Cardiac muscle cell (in vitro differentiated cells and primary cell): ENCODE measurements at places on chromosomes 1 and 21.

- no peak for DNase-seq
These were observed 27.5 kb downstream of the KCNC4 start for GRCh38 chr1:110237386-110238152.

DNA sequence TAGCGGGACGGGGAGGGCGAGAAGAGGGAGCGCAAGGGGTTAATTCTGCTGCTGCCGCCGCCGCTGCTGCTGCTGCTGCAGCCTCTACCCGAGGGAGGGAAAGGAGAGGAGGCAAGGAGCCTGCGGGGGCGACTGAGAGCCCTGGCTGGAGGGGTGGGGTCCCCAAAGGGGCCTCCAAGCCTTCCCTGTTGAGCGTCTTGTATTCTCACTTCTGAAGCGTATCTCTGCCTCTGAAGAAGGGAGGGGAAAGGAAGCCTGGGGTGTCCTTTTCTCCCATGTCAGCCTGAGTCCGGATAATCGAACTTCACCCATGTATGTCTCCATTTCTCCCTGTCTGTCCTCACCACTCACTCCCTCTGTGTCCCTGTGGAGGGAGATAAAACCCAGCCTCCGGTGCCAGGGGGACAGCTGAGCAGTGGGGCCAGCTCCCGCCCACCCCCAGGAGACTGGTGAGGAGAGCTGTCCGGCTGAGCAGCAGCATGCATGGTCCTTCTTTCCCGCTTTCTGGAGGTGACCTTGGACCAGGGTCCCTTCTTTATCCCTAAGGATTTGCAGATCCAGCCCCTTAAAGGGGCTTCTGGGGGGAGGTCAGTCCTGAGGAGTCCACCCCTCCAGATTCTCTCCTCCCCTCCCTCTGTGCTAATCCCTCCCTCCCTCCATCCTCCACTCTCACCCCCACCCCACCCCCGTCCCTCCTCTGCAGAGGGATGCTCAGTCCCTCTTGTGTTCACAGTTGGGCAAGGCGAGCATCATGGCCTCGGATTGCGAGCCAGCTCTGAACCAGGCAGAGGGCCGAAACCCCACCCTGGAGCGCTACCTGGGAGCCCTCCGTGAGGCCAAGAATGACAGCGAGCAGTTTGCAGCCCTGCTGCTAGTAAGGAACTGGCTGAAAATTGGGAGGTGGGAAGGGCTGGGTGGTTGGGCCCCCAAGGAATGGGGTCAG, 1.0 kb downstream of the NCDN start:
- peak; percentile 52 for DNase-seq

GRCh38 chr1:183287191-183287675, 101.2 kb downstream of the LAMC2 start:
- peak; percentile 70 for DNase-seq

- DNase-seq, result no peak
These were observed 801 bp upstream of the ANXA9 start for GRCh38 chr1:150981177-150981804.

DNA sequence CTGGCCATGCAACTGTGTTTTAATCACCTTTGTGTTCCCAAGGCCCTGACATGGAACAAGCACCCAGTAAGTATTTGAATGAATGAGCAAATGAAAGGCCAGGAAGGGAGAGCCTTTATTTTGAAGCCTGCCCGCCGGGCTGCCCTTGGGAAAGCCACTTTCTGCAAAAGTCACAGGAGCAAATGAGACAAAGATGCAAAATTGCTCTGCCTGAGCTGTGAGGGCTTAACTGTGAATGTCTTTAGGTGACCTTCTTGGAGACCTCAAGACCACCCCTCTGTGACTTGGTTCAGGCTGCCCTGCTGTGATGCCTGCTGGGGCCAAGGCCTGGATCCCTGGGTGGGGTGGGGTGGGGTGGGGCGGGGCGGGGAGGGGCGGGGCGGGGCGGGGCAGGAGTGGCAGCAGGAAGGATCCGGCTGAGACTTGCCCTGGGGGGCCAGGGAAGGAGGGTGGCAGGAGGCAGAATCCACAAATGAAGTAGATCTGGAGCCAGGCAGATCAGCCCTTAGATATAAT, 54.0 kb downstream of the RUNX3 start:
- no peak for DNase-seq

- peak; percentile 22 for DNase-seq
These were observed 27.3 kb upstream of the CAMK1G start for GRCh38 chr1:209556162-209556690.

GRCh38 chr1:209102531-209102930, 481.0 kb upstream of the CAMK1G start:
- DNase-seq, result no peak

GRCh38 chr1:40034869-40035268, 5.7 kb upstream of the CAP1 start:
- DNase-seq, result no peak

- no peak for DNase-seq
These were observed 59.1 kb downstream of the USP24 start for GRCh38 chr1:55156093-55156492.

DNA sequence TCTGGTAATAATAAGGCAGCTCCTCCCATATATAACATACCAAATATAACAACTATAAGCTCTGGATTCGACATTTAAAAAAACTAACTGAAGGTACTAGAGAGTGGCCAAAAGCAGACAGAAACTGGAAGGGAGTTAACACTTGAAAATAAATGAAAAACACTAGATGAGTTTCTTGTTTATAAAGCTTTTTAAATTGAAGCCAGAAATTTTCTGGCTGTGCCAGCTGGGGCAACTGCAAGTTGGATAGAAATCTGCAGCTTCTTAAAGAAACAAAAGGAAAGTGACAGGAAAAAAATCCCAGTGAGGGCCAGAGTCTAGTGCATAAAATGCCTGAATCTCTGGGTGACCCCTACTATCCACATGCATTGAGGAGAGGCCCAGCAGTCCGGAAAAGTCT, 432.7 kb downstream of the SMYD3 start:
- DNase-seq, result no peak

DNA sequence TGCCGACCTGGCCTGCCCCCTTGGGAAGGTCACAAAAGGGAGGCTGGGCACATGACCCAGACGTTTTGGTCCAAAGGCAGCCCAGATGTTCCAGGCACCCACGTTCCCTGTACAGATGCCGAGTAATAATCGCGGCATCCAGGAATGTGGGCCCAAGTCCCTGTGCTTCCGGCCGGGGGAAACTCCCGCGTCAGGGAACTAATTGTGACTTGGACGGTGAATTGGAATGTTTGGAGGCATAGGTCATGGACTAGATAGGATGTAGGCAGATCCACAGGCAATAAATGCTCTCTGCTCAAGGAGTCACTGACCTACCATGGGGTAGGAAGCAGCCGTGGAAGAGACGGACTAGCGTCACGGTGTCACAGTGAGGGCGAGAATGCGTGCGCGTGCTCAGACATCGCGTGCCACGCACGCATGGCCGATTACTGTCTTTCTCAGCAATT, 178.4 kb downstream of the DUSP10 start:
- no peak for DNase-seq

- DNase-seq, result peak; percentile 65
These were observed 68.5 kb downstream of the RGS2 start for GRCh38 chr1:192877283-192877886.
